Astrocyte of the spinal cord (primary cell): ENCODE measurements at places on chromosomes 6 and 20.

DNA sequence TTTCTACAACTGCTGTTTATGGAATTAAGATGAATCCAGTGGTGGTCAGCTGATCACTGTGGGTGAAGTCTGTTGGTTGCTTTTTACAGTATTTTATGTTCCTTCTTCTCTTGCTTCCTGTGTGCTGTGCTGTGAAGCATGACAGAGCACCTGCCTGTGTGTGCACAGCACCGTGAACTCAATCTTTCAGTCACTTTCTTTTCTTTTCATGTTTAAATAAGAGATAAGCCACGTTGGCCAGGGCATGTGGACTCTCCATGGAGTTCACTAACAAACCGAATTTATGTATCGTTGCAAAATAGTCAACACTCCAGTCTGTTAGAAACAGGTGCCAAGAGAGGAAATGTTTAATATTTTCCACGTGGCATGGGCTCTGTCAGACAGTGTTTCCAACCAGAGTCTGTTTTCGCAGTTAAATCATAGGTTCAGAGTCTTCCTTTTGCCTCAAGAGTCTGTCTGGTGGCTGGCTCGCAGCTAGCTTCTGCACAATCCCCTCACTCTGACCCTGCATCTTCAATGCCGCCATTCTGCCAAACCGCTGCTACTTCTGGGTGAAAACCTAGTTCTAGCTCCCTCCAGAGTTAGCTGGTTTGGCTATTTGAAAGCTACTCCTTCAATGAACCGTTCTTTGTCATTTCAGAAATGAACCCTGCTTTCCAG is 73.2 kb downstream of the QRSL1 start:
- DNase-seq: no peak

- no peak for DNase-seq
Measured at GRCh38 chr20:363319-364078, 16.6 kb downstream of the NRSN2 start.

DNA sequence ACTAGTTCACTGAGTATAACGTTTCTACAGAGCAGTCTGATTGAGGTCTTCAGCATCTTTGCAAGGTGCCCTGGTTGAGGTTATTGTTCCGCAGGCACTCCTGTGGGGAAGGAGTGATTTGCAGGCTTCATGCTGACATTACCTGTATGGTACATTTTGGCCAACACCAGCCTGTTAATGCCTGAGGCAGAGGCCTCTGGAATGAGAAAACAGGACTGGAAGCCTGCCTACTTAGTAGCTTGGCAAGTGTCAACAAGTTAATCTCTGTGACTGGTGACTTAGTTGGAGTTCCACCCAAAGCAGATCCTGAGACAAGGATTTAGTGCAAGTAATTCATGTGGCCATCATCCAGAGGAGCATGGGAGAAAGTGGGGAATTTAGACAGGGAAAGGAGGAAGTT is 24.6 kb downstream of the MAS1 start:
- DNase-seq: no peak

GRCh38 chr6:6701864-6702263 is 113.3 kb downstream of the LY86 start:
- no peak for DNase-seq
